ENCODE measurements at places on chromosomes 6 and 20.

- no peak for DNase-seq
These were observed 20.8 kb downstream of the DUSP22 start for GRCh38 chr6:313087-313486.

GRCh38 chr6:72861059-72861458 is 239.2 kb downstream of the KCNQ5 start:
- no peak for DNase-seq

DNA sequence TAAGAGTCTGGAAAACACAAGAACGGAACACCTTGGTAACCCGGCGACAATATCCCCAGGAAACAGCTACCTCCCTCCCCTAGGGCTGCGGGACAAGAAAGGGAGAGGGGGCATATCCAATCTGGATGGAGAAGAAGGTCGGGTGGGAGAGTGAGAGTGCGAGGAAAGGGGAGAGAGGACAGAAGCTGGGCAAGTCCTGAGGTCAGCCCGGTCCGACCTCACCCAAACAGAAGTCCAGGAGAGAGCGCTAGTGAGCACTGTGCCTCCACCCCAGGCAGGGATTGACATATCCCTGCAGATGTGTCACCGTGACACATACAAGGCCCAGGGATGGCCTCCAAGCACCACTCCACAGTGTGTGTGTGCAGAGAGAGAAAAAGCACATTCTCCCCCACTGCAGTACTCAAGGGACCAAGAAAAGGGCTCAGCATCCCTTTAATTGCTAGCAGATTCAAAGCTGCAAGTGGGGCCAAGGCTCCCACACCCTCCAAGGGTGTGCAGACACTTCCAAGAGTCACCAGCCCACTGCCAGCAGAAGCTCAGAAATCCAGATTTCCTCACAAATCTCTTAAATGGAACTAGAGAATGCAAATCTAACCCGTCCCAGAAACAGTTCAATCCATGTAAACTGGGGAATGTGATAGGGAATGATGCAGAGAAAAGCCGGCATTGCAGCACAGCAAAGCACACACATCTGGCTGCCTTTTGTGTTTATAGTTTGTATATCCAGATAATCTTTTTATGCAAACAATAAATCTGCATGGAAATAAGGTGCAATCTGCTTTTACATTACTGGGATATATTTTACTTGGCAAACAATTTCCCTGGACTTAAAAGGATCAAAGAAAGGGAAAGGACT is 3.1 kb downstream of the PXDC1 start:
- peak; percentile 79 for DNase-seq

- DNase-seq, result no peak
These were observed 105.5 kb downstream of the DLL1 start for GRCh38 chr6:170185175-170185978.

DNA sequence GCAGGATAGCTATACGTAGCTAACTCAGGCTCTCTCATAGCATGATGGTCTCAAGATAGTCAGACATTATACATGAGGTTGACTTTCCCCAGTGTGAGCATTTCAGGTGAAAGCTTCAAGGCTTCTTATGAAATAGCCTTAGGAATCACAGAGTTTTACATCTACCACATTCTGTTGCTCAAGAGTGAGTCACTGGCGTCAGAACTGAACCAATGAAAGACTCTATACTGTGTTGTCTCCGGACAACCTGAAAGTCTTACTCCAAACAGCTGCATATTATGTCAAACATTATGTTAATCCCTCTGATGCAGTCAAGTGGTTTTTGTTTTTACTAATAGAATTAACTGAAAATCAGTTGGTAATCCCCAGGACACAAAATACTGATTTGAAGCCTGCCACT is 79.8 kb upstream of the TRDN start:
- no peak for DNase-seq

- no peak for DNase-seq
These were observed 766 bp downstream of the OLIG3 start for GRCh38 chr6:137493218-137494038.

GRCh38 chr6:116512111-116512559 is 696 bp downstream of the CALHM5 start:
- no peak for DNase-seq

DNA sequence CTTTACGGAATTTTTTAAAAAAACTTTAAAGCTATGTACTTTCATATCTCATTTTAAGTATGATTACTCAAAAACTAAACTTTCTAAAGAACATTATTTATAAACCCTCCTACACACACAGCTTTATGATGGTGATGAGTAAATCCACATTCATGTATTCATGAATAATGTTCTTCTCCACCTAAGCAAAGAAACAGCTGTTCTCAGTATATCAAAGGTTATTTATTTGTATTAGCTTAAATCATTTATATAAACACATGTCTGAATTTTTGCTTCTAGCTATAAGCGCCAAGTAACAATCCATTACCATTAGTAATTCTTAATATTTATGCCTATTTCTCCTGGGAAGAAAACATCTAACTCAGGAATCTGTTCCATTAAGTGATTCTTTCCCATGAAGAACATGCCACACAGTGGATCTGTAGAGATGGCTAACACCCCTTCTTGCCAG is 63.3 kb downstream of the SMLR1 start:
- no peak for DNase-seq

GRCh38 chr6:17530321-17530835 is 69.7 kb upstream of the FAM8A1 start:
- no peak for DNase-seq

- no peak for DNase-seq
These were observed 169.1 kb upstream of the SHLD1 start for GRCh38 chr20:5580940-5581708.

GRCh38 chr6:73207221-73207837 is 18.0 kb downstream of the KHDC1L start:
- DNase-seq, result no peak

DNA sequence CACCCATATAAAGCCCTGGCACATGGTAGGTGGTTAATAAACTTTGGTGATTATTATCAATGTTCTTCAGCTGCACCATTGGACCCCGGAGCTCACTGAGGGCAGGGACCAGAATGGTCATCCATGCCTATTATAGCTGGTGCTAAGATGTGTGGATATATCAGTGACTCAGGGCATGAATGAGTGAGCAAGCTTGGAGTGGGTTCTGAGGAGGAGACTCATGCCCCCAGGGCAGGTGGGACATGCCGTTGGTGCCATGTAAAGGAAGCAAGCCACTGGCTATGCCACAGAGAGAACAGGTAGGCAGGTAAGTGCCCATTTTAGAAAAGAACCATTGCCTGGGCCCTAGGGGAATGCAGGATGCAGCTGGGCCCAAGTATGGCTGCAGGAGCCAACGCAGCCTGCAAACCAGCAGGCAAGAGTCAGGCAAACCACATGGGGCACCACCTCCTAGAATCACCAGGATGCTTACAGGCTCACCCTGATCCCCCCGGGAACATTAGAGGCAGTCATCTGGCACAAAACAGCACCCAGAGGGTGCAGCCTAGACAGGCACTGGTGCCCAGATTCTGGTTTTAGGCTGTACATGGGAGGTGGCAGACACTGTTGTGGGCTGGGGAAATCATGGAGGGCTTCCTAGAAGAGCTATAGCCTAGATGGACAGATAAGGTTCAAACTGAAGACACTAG is 23.5 kb downstream of the PLAGL2 start:
- no peak for DNase-seq

DNA sequence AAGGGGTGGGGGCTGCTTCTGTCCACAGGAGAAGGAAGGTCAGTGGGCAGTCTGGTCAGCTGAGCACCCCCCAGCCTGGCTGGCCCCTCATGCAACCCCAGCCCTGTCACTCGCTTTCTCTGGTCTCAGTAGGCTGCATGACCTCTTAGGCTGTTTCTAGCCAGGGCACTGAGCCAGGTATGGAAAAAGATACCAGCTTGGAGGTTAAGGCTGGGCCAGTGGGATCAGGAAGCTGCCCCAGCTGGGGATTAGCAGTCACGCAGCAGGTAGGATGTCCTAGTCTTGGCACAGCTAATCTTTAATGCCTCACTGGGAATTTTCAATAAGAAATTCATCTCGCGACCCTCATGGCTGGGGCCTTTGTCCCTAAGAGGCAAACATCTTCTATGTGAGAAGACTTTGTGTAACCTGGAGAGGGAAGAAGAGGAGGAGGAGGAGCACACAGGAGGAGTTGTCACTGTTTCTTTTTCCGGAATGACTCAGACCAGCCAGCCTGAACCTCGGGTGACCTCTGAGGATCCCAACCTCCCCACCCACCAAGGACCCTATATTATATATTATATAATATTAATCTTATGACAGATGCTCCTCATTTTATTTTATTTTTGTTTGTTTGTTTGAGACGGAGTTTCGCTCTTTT is 2.4 kb upstream of the BPIFA2 start:
- DNase-seq, result no peak

DNA sequence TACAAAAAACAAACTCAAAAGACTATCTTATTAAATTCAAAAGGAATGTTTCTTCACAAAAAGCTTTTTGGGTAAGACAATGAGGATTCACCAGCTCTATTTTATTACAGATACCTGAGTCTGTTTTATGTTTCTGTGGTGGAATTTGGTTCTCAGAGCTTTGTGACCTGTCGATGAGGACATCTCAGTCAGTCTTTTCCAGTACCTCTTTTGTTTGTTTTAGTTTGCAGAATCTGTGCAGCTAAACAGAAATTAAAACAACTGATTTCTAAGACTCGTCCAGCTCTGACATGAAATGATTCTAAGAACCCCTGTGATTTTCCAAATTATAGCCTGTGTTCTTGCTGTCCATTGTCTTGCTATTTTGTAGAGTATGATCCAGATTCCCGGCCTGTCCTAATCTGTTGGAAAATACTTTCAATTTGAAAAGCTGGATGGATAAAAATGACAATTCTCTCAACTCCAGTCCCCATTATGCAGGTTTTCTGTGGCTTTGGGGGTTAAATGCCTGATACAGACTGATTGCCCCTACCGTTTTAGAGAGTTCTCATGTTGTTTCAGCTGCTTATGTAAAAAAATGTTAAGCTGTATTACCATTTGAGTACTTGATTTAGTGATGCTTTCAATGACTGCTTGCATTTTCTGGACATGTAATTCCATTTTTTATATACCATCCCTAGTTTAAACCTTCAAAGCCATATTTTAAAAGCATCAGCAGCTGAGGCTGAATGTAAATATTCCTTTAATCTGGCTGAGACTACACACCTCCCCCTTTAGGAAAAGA is 94.2 kb upstream of the TAB2 start:
- DNase-seq, result no peak

- no peak for DNase-seq
These were observed 39.5 kb upstream of the STXBP5 start for GRCh38 chr6:147164761-147165160.

DNA sequence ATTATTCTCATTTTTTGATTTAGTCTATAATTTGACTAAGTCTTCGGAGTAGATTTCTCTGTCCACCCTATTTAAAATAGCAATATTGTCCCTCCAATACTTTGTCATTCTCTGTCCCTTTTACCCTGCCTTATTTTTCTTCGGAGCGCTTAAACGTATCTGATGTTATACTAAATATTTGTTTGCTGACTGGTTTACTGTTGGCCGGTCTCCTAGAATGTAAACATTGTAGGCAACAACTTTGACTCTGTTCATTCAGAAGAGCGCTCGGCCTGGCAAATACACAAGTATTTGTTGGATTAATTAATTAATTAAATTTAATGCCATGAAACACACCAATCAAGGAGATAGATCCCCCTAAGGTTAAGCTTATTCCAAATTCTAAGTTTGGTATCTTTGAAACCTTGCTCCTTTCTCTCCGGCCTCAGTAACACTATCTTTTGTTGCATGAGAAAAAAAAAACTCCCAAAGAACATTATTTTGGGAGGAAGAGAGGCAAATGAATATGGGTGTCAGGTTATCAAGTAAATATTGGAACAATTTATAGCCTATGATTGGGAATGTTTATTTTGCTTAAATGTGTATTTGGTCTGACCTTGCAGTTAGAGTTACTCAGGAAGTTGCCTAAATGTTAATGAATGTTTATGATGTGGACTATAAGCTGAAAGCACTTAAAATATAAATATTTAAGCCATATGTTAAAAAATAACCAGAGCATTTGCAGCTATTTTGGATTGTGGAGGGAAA is 231.1 kb downstream of the SOX4 start:
- no peak for DNase-seq

DNA sequence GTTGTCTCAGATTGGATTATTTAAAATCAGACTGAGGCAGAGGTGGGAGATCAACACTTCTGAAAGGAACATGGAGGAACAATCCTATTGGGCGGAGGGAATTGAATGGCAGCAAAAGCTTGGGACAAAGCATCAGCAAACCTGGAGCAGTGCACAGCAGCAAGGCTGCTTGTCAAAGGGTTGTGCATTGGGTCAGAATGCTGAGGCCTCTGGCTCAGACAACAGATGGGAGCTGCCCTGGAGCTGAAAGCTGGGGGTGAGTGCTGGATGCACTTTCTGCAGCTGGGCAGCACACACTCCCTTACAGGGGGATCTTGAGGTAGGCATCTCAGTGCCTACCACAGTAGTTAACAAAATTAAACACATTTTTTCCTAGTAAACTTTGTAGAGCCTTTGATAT is 634.4 kb upstream of the MMS22L start:
- no peak for DNase-seq

- no peak for DNase-seq
These were observed 19.8 kb downstream of the RFPL4B start for GRCh38 chr6:112366695-112367553.

- DNase-seq, result no peak
These were observed 28.9 kb downstream of the CDH26 start for GRCh38 chr20:59987135-59987534.

- no peak for DNase-seq
These were observed 8.3 kb upstream of the CDH26 start for GRCh38 chr20:59949911-59950310.

DNA sequence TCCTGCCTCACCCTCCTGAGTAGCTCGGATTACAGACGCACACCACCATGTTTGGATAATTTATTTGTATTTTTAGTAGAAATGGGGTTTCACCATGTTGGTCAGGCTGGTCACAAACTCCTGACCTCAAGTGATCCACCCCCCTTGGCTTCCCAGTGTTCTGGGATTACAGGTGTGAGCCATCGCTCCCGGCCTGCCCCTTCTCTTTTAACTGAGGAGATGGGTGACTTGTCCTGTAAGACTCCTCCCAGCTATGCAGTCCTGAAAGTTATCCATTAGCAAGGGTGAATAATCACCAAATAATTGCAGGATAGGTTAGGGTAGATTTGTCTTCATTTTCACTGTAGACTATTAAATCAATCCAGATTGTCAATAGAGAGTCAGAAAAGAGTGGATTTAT is 40.5 kb upstream of the JARID2 start:
- no peak for DNase-seq

DNA sequence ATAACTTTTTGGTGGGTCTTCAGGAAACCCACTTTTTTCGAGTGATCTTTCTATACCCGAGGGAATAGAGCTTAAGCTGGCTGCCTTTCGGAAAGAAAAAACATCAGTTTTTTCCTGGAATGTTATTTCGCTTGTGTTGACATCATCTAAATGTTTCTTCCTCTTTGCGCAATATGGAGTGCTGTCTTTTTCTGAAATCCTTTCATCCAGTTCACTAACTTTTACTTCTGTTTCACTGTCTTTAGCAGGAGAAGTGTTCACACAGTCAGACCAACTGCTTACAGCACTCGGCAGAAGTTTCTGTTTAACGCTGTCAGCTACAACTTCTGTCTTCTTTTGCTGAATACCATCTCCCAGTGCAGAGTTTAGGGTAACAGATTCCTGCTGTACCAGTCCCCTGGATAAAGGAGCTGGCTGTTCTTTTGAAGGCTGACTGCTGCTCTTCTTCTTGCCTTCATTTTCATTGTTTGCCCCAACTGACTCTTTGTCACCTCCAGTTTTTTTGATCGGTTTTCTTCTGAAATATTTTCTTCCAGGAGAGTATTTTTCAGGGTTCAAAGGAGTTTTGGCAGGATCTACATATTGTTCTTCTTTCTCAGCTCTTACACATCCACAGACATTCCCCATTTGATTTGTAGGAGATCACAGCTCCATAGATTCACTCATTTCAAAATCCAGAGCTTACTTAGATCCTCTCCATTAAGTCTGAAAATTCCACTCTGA is 50.0 kb upstream of the DST start:
- no peak for DNase-seq

- no peak for DNase-seq
These were observed 41.0 kb downstream of the PLEKHG1 start for GRCh38 chr6:150640556-150641209.
